ENCODE measurements at places on chromosomes 4 and X. TPM values are rescaled to one million over a fixed set of nuclear protein-coding genes. Genes with fewer than 3 reads are reported as not detected.
A peak's percentile ranks its signal among the peaks of the same experiment; 100 is the strongest.

DNA sequence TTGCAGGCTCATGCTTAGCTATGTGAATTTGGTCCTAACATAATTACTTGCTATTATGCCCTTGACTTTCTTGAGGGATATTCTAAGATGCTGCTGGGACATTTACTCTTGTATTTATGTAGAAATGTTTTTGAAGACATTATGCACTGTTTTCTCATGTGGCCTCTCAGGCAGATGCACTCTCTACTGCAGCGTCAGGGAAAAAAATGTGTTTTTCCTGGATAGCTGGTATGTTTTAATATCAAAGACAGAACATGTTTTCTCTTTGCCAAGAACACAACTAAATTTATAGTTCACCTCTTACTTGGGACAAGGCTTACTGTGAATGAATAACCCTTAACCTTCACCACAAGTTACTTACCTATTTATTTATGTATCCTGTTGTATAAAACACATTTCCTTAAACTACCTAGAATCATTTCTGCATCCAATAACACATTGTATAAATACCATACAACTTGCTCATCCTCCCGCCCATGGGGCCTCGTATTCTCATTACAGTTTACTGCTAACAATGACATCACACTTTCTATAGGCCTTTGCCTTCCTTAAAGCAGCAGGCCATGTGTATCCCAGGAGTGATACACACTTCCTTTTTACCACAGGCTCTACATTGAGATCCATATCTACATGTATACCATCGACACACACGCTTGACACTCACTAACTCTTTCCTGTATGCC lies 178.7 kb downstream of the SLIT2 start:
- DNase-seq: no peak

Gene ARMCX4
- polyA plus RNA-seq: 5.2 TPM

DNA sequence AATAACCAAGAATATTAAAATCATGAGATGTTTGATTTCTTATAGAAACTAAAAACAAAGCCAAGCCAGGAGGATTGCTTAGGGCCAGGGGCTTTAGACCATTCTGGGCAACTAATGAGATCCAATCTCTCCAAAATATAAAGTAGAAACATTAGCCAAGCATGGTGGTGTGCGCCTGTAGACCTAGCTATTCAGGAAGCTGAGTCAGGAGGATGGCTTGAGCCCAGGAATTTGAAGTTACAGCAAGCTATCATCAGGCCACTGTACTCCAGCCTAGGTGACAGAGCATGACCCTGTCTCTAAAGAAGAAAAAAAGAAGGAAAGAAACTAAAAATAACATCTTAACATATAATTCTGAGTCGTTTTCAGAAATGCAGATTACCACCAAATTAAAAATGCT lies 96.7 kb downstream of the NAF1 start:
- DNase-seq: no peak

Gene RS1
- polyA plus RNA-seq: not detected

- no peak for DNase-seq
These were observed 88.4 kb downstream of the AFF2 start for GRCh38 chrX:148588649-148589310.

GRCh38 chrX:34491126-34491525 lies 166.0 kb downstream of the TMEM47 start:
- no peak for DNase-seq

Gene APBB2
- 23.4 TPM for polyA plus RNA-seq

Gene HTR2C
- not detected for polyA plus RNA-seq

Gene MEPE
- not detected for polyA plus RNA-seq

GRCh38 chr4:140250989-140251552 lies 97.1 kb upstream of the MAML3 start:
- DNase-seq: peak; percentile 16

DNA sequence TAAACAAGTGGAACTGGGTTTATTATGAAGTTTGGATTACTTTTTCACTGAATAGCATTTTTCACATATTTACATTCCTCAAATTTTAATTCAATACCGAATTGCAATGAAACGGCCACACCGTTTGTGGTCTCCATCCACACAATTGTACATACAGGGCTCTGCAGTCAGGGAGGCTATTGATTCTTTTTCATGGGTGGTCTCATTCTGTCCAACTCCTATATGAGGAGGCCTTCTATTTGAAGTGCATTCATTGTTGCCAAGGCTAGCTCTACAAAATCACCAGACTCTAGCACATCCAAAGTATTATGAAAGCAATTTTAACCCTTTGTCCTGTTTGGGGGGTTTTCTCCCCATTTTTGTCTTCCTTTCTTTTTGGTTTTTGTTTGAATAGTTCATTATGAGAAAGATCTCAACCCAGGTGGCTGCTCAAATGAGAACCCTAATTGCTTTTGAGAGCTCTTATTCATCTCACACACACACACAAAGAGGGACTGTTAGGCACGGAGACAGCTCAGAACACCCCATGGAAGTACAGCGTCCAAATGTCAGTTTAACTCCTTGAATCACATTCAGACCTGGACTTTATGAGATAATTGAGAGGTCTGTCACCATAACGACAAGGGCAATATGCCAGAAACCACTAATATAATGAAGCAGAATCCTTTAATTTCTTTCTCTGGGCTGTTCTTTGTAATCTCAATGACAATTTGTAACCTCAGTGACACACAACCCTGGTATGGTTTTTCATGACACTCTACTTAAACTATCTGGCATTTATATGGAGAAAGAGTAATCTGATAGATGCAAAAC lies 79.4 kb downstream of the NLGN4X start:
- no peak for DNase-seq

Gene C1QTNF7
- polyA plus RNA-seq: 1.4 TPM

GRCh38 chr4:61379406-61379805 lies 179.3 kb downstream of the ADGRL3 start:
- no peak for DNase-seq

Gene PDGFRA
- 30.1 TPM for polyA plus RNA-seq

DNA sequence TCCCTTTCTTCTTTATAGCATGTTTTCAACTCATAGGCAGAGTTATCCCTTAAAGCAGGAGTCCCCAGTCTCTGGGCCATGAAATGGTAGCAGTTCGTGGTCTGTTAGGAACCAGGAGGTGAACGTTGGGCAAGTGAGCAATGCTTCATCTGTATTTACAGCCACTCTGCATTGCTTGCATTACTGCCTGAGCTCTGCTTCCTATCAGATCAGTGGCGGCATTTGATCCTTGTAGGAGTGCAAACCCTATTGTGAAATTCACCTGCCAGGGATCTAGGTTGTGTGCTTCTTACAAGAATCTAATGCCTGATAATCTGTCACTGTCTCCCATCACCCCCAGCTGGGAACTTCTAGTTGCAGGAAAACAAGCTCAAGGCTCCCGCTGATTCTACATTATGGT lies 39.8 kb downstream of the DTHD1 start:
- DNase-seq: no peak

DNA sequence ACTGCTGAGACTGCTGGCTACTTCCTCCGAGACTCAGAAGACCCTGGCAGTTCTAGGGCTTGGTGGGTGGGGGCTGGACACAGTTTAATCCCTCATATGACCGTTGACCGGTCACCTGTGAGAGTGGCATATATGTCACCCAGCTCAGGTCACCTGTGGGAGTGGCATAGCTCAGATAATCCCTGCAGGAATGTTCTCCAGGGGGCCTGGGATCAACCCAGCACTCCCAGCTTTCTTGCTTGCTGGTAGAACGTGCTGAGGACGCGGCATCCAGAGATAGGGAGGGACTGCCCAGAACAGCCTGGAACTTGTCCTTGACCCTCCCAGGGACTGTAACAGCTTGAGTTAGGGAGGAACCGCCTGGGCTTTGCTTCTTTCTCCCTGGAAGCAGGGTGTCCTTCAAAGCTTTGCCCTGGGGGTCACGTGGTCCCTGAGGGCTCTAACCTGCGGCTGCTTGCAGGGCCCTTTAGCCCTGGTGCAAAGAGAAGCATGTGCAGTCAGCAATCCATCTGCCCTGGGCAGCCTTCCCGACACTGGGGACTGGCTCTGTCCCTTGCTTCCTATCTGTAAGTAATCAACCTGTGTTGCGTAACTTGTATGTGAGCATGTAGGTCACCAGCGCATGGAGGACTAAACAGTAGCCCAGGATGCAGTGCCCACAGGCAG lies 55.3 kb downstream of the ZFYVE28 start:
- peak; percentile 62 for DNase-seq

DNA sequence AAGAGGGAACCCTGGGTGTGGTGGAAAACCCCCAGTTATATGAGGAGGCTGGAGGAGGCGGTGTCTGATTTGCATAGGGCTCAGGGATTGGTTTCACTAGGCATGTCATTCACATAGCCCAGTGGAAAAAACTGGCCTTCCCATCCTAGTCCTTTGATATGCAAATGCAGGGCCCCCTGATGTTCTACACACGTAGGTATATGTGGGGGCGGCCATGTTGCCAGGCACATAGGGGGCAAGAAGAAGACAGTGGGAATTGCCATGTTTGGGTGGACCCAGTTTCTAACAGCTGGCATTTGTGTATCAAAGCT lies 34.0 kb upstream of the ENPP6 start:
- DNase-seq: no peak

Gene TMEM255A
- 2.2 TPM for polyA plus RNA-seq

GRCh38 chr4:78737035-78737434 lies 39.1 kb upstream of the BMP2K start:
- DNase-seq: no peak

Gene GPAT3
- 3.3 TPM for polyA plus RNA-seq

DNA sequence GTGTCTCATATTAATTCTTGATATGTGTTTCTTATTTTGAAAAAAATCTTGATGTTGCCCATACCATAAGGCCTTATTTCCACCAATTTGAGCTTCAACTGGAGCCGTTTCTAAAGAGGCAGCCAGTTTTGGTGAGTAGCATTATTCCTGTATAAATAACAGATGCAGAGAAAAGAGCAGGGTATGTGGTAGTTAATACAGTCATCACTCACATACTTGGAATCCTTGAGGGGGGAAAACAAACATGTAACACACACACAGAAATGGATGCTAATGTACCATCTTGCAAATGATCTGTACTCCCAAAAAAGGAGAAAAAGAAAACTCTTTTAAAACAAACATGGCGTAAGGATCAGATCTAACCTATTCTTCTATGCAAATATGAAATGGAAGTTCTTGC lies 389.7 kb downstream of the GPM6A start:
- no peak for DNase-seq

DNA sequence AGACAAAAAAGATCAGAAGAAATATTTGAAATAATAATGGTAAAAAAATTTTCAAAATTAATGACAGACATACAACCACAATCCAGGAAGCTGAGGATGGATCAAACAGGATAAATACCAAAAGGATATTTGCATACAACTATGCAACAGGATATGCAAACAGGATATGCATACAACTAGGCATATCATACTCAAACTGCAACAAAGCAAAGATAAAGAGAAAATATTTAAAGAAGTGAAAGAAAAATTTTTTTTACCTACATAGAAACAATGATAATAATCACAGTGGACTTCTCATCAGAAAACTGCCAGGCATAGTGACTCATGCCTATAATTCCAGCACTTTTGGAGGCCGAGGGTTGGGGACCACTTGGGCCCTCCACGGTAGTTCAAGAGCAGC lies 11.3 kb upstream of the DHX15 start:
- no peak for DNase-seq

Gene ABLIM2
- polyA plus RNA-seq: 2.0 TPM

Gene HOPX
- 17.5 TPM for polyA plus RNA-seq

DNA sequence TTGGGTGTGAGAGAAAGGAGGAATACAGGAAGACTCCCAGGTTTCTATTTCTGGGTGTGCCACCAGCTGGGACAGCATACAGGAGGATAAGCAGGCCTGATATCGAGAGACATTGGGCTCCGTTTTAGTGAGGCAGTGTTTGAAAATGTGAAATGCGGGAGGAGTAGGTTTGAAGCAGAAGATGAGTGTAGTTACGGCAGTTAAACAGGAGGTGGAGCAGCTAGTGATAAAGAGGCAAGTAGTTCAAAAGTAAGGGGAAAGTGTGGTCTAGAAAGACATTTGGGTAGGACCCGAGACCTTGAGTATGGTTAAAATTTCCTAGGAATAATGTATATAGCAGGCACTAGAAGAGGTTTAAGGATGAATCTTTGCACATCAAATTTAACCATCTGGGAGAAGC lies 42.4 kb downstream of the DCUN1D4 start:
- DNase-seq: peak; percentile 46

- no peak for DNase-seq
These were observed 77.5 kb upstream of the INPP4B start for GRCh38 chr4:142923619-142924018.

DNA sequence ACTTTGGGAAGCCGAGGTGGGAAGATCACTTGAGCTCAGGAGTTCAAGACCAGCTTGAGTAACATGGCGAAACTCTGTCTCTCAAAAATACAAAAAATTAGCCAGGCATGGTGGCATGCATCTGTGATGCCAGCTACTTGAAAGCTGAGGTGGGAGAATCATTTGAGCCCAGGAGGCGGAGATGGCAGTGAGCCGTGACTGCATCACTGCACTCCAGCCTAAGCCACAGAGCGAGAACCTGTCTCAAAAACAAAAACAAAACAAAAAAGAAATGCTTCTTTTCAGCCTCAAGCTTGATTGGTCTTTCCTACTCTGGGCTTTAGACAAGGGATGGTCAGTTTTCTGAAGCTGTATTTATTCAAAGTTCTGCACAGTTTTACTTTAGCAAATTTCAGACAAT lies 15.8 kb upstream of the DHRSX start:
- no peak for DNase-seq

GRCh38 chr4:120918788-120919187 lies 3.7 kb downstream of the PRDM5 start:
- DNase-seq: no peak

DNA sequence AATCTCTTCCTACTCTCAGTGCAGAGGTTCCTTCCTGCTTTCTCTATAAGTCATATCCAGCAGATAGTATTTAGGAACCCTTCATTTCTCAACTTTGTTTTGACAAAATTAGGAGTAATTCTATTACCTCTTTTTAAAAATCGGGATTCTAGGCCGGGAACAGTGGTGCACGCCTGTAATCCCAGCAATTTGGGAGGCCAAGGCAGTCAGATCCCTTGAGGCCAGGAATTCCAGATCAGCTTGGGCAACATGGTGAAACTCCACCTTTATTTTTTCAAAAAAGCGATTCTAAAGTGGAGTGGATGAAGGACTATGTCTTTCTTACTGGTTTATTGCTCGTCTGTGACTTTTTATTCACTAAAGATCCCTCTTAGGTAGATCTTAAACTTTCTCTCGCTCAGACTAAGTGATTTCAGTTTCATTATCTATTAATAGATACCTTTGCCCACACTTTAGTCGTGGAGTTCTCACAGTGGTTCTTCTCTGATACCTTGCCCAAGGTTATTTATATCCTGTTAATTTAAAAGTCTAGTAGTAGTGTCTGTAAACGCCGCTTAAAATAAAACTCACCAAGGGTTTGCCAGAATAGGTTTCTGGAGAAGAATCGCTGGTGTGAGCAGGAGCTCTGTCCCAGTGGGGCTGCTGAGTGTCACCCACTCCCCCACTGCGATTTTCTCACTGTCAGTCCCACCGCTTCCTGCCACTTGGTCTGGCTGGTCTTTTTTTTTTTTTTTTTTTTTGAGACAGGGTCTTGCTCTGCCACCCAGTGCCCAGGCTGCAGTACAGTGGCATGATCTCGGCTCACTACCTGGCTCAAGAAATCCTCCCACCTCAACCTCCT lies 27.0 kb upstream of the TMEM131L start:
- no peak for DNase-seq

Gene RIPPLY1
- 0.21 TPM for polyA plus RNA-seq

Gene NALF2
- polyA plus RNA-seq: 0.38 TPM

Gene GRK4
- polyA plus RNA-seq: 6.1 TPM

Gene C4orf51
- not detected for polyA plus RNA-seq
